Renal cortex interstitium (tissue), 15 donors: ENCODE measurements at places on chromosomes 2 and 18. TPM values are rescaled to one million over a fixed set of nuclear protein-coding genes. Genes with fewer than 3 reads are reported as not detected.

- DNase-seq: no peak
These were observed 54.9 kb upstream of the ITPRID2 start for GRCh38 chr2:181836583-181836982.

- DNase-seq: no peak
These were observed 61.3 kb downstream of the MRPS9 start for GRCh38 chr2:105099153-105099552.

DNA sequence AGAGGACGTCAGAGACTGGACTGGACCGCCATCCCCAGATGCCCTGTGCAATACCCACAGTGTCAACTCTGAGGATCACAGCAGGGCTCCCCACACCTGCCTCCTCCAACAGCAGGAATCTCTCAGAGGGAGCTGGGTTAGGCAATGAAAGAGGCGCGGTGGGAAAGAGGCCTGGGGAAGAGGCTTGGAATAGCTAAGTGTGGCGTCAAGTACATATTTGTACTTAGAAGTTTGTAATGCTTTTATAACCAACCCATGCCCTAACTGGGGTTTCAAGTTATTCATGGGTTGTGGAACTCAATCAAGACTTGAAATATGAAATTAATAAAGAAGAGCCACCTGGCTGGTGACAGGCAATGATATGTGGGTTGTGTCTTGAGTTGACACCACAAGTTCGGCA, 28.7 kb downstream of the CYP26B1 start:
- no peak for DNase-seq

CTDP1 gene
- 15.4 TPM for polyA plus RNA-seq

DNA sequence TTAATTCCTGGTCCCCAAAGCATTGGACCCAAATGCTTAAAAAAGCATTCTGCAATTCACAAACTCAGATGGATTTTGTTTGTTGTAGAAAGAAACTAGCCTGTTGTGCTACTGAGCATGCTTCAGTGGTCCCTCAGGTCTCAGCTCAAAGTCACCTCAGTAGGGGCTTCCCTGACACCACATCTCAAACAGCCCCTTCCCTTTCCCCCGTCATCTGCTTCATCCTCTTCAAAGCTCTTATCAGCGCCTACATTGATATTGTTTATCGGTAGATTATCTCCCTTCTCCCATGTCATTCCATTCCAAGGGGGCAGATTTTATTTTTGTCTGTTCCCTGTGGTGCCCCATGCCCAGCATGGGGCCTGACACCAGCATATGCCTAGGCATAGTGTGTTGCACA, 172.9 kb downstream of the CELF4 start:
- no peak for DNase-seq

DNA sequence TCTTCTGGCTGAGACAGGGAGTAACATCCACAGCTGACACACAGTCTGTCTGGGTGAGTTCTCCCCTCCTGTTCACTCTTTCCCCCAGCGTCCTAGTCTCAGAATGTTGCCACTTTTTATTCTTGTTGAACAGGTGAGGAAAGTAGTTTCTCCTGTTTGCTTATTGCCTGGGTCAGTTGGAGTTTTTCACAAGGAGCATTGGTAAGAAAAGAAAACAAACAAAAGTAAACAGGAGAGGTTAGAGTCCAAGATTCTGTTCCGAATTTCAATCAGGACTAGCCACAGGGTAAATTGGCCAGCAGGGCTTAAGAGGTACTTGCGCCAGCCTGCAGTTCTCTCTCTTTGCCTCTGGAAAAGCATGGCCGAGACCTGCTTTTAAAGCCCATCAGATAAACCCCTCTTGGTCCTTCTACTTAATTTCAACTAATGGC, 255.0 kb upstream of the EPAS1 start:
- DNase-seq: no peak

AKAIN1 gene
- not detected for polyA plus RNA-seq
